Suprapubic skin (tissue), 4 donors: ENCODE measurements at places on chromosomes 7 and 10. TPM values are rescaled to one million over a fixed set of nuclear protein-coding genes. Genes with fewer than 3 reads are reported as not detected.

TMEM236 gene
- total RNA-seq: 0.39 TPM

OGDHL gene
- not detected for total RNA-seq

NIPSNAP2 gene
- 54.5 TPM for total RNA-seq

DNA sequence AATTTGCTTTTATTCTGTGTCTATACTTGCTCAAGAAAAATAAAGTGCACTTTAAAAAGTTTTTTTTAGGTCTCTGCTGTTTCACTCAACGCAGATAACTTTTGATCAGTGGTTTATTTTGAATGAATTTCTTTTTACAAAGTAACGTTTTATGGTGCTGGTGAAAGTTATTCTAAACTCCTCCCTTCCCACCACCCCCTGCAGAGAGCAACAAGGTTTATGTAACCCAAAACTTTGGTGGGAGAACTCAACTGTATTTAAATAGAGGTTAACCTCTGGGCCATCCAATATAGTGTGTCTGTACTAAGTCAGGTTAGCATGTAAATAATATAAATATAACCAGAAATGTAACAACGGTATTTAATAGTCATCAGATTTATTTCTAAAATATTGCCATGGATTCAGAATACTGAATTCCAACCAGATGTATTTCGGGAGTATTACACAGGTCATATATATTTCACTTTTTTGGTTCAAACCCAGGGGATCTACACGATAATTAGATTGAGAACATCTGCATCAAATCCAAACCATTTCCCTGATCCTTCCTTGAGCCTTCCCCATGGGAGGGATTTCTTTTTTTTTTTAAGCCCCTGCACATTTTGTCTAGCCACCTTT, 3.9 kb upstream of the CUX1 start:
- peaks cover 32% of the 10 kb centered on the region for H3K4me1 ChIP-seq
- H3K27ac ChIP-seq: no peak overlapping the region
- no peak for DNase-seq
- peaks cover 17% of the 10 kb centered on the region for H3K27me3 ChIP-seq
